ENCODE measurements at places on chromosomes 13 and 19.

GRCh38 chr13:113584870-113585671, 518 bp downstream of the TFDP1 start:
- H3K27ac ChIP-seq, result peak overlapping the region; percentile 48
- H3K27me3 ChIP-seq, result no peaks in the 10 kb centered on the region
- peaks cover 17% of the 10 kb centered on the region for H3K36me3 ChIP-seq
- peak overlapping the region; percentile 91 for H3K4me3 ChIP-seq
- DNase-seq, result peak; percentile 21
- peaks cover 35% of the 10 kb centered on the region for H3K4me1 ChIP-seq

DNA sequence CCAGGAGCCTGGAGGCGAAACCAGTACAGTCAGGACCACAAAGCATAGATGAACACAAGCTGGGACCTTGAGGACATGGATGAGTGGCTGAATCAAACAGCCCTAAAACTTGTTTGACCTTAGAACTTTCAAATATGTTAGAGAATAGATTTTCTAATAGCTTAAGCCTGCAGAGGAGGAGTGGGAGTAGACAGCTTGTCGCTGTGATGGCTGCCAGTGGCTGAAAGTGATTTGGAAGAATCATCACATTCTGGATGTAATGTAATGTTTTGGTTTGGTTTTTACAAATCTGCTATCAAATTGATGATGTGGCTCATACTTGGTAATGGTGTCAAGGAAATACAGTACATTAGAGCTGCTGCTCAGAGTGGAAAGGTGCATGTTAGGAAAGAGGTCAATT, 12.0 kb downstream of the IGFL3 start:
- H3K27me3 ChIP-seq, result peaks cover 26% of the 10 kb centered on the region
- H3K4me3 ChIP-seq, result no peak overlapping the region
- H3K36me3 ChIP-seq, result no peaks in the 10 kb centered on the region

GRCh38 chr13:30872685-30873461, 33.2 kb upstream of the MEDAG start:
- no peak for DNase-seq
- H3K27me3 ChIP-seq, result no peaks in the 10 kb centered on the region
- H3K4me1 ChIP-seq, result no peaks in the 10 kb centered on the region
- no peak overlapping the region for H3K27ac ChIP-seq

DNA sequence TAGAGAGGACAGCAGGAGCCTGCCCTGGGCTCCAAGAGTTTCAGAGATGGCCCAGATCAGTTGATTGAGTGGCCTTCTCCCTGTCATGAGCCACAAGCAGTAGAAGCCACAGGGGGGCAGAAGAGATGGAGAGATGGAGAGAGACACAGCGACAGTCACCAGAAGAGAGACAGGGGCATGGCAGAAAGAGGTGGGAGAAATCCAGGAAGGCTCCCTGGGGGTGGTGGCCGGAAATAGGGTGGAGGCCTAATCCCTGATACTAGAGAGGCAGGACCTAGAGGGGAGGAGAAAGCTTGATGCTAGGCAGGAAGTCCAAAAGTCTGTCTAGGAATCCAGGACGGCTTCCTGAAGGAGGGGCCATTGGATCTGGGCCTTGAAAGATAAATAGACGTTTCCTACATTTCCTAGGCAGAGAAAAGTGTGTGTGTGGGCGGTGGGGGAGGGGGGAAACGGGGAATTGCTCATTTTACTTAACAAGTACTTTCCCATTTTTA, 9.6 kb upstream of the TPM4 start:
- H3K27ac ChIP-seq, result no peak overlapping the region
- no peaks in the 10 kb centered on the region for H3K36me3 ChIP-seq
- no peak overlapping the region for H3K4me3 ChIP-seq
- peak; percentile 54 for DNase-seq
- peaks cover 27% of the 10 kb centered on the region for H3K4me1 ChIP-seq
- no peaks in the 10 kb centered on the region for H3K27me3 ChIP-seq

GRCh38 chr13:49533591-49534269, 38.0 kb downstream of the PHF11 start:
- no peaks in the 10 kb centered on the region for H3K27me3 ChIP-seq
- peaks cover 5% of the 10 kb centered on the region for H3K4me1 ChIP-seq
- H3K36me3 ChIP-seq, result peaks cover 19% of the 10 kb centered on the region
- no peak for DNase-seq

- H3K27me3 ChIP-seq, result no peaks in the 10 kb centered on the region
- H3K36me3 ChIP-seq, result no peaks in the 10 kb centered on the region
- no peak overlapping the region for H3K4me3 ChIP-seq
- DNase-seq, result no peak
- no peaks in the 10 kb centered on the region for H3K4me1 ChIP-seq
Observed at GRCh38 chr13:79003989-79004898, 345.3 kb upstream of the OBI1 start.

- peaks cover 11% of the 10 kb centered on the region for H3K36me3 ChIP-seq
- H3K4me1 ChIP-seq, result no peaks in the 10 kb centered on the region
- no peak for DNase-seq
- no peaks in the 10 kb centered on the region for H3K27me3 ChIP-seq
- no peak overlapping the region for H3K4me3 ChIP-seq
Observed at GRCh38 chr13:47896546-47896945, 104.5 kb downstream of the SUCLA2 start.

DNA sequence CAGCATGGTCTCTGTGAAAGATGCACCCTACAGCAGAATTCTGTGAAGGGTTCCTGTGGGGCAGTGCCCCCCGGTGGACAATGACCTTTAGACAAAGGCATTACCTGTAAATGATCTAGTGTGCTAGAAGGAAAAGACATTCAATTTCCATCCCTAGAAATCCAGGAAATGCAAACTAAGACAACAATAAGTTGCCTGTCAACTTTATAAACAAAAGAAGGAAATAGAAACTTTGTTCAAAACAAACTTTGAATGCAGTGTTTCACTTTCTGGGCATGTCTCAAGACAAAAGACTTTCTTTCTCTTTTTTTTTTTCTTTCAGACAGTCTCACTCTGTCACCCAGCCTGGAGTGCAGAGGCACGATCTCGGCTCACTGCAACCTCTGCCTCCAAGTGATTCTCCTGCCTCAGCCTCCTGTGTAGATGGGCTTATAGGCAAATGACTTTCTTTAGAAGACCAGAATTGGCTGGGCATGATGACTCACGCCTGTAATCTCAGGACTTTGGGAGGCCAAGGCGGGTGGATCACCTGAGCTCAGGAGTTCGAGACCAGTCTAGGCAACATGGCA, 15.5 kb downstream of the TEX101 start:
- H3K4me1 ChIP-seq, result peaks cover 26% of the 10 kb centered on the region
- H3K27me3 ChIP-seq, result no peaks in the 10 kb centered on the region
- peak overlapping the region; percentile 93 for H3K27ac ChIP-seq

DNA sequence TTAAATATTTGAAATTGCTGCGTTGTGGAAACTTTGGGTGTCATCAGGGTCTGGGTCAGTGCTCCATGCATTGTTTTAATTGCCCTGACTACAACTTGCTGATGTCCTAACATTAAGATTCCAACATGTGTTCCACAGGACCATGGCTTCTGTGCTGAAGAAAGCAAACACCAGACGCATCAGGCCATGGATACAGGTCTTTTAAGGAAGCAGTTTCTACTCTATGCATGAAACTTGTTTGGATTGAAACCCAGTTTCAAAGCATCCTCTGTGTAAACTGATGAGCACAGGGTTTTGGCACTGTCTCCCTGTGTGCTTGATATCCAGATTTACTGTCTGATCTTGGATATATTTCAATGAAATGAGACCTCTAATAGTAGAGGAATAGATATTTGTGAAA, 328.4 kb upstream of the SLC10A2 start:
- no peaks in the 10 kb centered on the region for H3K4me1 ChIP-seq
- no peak overlapping the region for H3K27ac ChIP-seq
- DNase-seq, result no peak
- H3K36me3 ChIP-seq, result no peaks in the 10 kb centered on the region
- no peak overlapping the region for H3K4me3 ChIP-seq

GRCh38 chr19:11063434-11063833, 25.8 kb upstream of the LDLR start:
- peaks cover 48% of the 10 kb centered on the region for H3K36me3 ChIP-seq
- no peaks in the 10 kb centered on the region for H3K4me1 ChIP-seq
- no peak for DNase-seq
- no peaks in the 10 kb centered on the region for H3K27me3 ChIP-seq
- H3K4me3 ChIP-seq, result no peak overlapping the region

DNA sequence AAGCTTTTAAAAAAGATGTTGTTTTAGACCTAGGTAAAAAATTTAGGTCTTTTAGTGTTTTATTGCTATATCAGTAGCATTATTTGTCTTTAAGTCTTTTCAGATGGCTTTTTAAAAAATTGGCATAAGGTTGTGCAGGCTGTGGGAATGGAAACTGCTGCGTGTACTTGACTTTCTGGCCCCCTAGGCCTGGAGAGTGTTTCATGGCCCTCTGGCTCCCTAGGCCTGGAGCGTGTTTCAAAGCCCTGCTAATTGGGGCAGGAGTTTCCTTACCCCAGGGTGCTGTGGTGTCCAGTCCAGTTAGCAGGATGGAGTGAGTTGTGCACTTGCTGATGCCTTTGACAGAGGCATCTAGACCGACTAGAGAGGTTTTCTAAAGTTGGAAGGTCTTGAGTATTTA, 23.8 kb downstream of the PRAM1 start:
- peak overlapping the region; percentile 80 for H3K27ac ChIP-seq
- DNase-seq, result no peak
- H3K36me3 ChIP-seq, result peaks cover 6% of the 10 kb centered on the region
- peak overlapping the region; percentile 3 for H3K4me3 ChIP-seq
- peaks cover 76% of the 10 kb centered on the region for H3K4me1 ChIP-seq

DNA sequence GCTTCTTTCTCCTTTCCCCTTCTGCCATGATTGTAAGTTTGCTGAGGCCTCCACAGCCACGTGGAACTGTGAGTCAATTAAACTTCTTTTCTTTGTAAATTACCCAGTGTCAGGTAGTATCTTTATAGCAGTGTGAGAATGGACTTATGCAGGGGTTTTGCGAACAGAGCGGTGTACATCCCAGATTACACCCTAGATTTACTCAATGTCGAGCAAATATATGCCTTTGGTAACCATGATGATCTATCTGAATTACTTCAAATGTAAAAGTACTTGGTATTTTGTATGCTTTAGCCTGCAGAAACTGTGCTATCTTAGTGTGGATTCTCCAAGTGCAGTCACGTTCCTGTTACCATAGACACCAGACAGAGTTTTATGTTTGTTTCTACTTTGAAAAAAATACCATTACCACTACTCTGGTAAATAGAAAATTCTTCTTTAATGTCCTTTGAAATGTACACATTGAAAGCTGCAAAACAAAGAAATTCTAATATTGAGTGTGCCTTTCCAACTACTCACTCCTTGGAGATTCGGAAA, 510.4 kb upstream of the ARGLU1 start:
- no peak for DNase-seq
- H3K4me1 ChIP-seq, result no peaks in the 10 kb centered on the region
- H3K27ac ChIP-seq, result no peak overlapping the region
- no peaks in the 10 kb centered on the region for H3K27me3 ChIP-seq
- H3K36me3 ChIP-seq, result no peaks in the 10 kb centered on the region

DNA sequence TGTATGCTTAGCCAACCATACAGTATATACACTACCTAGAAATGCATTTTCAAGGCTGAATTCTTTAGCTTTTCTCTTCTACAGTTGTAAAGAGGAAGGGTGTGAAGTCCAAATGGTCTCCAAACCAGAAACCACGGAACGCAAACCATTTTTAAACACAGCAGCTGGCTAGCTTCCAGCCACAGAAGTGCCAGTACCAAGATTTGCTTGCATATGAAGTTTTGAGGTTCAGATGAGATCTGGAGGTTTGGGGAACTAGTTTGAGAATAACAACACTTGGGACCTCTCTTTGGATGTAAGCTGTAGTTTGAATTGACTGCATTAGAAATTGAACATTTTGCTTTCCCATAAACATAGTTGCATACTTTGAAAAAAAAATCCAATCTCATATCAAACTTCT, 1243.5 kb downstream of the EFNB2 start:
- no peak overlapping the region for H3K27ac ChIP-seq
- no peaks in the 10 kb centered on the region for H3K36me3 ChIP-seq
- H3K27me3 ChIP-seq, result no peaks in the 10 kb centered on the region
- no peak for DNase-seq
- no peaks in the 10 kb centered on the region for H3K4me1 ChIP-seq
- H3K4me3 ChIP-seq, result no peak overlapping the region

- peaks cover 19% of the 10 kb centered on the region for H3K36me3 ChIP-seq
- no peak for DNase-seq
- H3K27me3 ChIP-seq, result no peaks in the 10 kb centered on the region
Observed at GRCh38 chr13:48476686-48477085, 56.2 kb downstream of the RCBTB2 start.

DNA sequence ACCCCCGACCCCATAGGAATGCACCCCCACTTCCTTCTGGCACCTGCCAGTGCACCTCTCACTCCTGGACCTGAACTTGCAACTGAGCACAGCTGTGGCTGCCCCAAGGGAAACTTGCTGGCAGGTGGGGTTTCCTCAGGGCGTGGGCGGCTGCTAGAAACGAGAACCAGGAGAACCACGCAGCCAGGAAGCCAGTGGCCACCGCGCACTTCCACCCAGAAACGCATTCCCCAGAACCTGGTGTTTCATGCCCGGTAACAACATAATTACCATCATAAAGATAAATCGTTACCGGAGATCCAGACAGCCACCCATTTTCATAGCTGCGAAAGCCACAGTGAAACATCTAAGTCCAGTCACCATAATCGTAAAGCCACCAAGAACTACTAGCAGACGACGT, 75.2 kb upstream of the C13orf46 start:
- peaks cover 13% of the 10 kb centered on the region for H3K36me3 ChIP-seq
- peak overlapping the region; percentile 93 for H3K27ac ChIP-seq

- no peaks in the 10 kb centered on the region for H3K36me3 ChIP-seq
- H3K27ac ChIP-seq, result no peak overlapping the region
- no peaks in the 10 kb centered on the region for H3K4me1 ChIP-seq
- DNase-seq, result no peak
- H3K4me3 ChIP-seq, result no peak overlapping the region
- H3K27me3 ChIP-seq, result peaks cover 12% of the 10 kb centered on the region
Observed at GRCh38 chr13:94993616-94994015, 281.3 kb upstream of the SOX21 start.

GRCh38 chr19:4802711-4803110, 11.2 kb downstream of the FEM1A start:
- no peak overlapping the region for H3K27ac ChIP-seq
- H3K4me1 ChIP-seq, result peaks cover 2% of the 10 kb centered on the region
- no peak for DNase-seq
- no peak overlapping the region for H3K4me3 ChIP-seq
- peaks cover 2% of the 10 kb centered on the region for H3K36me3 ChIP-seq

DNA sequence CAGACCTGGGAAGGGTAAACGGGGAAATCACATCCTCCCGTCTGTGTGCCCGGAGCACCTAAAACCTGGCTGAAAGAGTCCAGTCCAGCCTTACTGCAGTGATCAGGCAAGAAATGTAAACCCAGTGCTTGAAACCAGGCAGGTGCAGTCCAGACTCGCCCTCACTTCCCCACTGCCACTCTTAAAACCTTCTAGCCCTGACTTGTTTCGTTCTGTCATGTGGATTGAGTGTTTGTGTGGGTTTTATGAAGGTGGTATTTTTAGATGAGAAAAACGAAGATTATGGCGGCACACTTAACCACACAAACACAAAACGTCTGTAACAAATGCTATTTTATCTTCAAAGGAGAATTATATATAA, 839 bp upstream of the CKAP2 start:
- H3K27me3 ChIP-seq, result no peaks in the 10 kb centered on the region
- DNase-seq, result no peak
- H3K27ac ChIP-seq, result peak overlapping the region; percentile 99
- H3K4me3 ChIP-seq, result peak overlapping the region; percentile 94

- H3K27me3 ChIP-seq, result peaks cover 32% of the 10 kb centered on the region
- peak overlapping the region; percentile 91 for H3K4me3 ChIP-seq
- DNase-seq, result no peak
- no peaks in the 10 kb centered on the region for H3K36me3 ChIP-seq
Observed at GRCh38 chr19:38647966-38648768, 718 bp downstream of the ACTN4 start.

All from naive thymus-derived CD8-positive, alpha-beta T cell (primary cell).